RWPE2 (cell line): ENCODE measurements at places on chromosomes 7 and 10.
A peak's percentile ranks its signal among the peaks of the same experiment; 100 is the strongest.

GRCh38 chr7:158475036-158475678 lies 112.5 kb downstream of the PTPRN2 start:
- no peaks in the 10 kb centered on the region for H3K36me3 ChIP-seq
- no peaks in the 10 kb centered on the region for H3K4me1 ChIP-seq
- DNase-seq = no peak

GRCh38 chr7:23396222-23397015 lies 73.9 kb downstream of the IGF2BP3 start:
- no peak overlapping the region for H3K4me3 ChIP-seq
- peaks cover 77% of the 10 kb centered on the region for H3K36me3 ChIP-seq
- no peaks in the 10 kb centered on the region for H3K4me1 ChIP-seq
- no peaks in the 10 kb centered on the region for H3K27me3 ChIP-seq

GRCh38 chr10:78207216-78207615 lies 173.6 kb downstream of the RPS24 start:
- DNase-seq = no peak
- H3K27ac ChIP-seq = no peak overlapping the region
- H3K4me1 ChIP-seq = no peaks in the 10 kb centered on the region
- no peaks in the 10 kb centered on the region for H3K27me3 ChIP-seq
- H3K36me3 ChIP-seq = no peaks in the 10 kb centered on the region
- no peak overlapping the region for H3K4me3 ChIP-seq

- no peaks in the 10 kb centered on the region for H3K4me1 ChIP-seq
- no peaks in the 10 kb centered on the region for H3K27me3 ChIP-seq
- H3K27ac ChIP-seq = no peak overlapping the region
- DNase-seq = no peak
These were observed 140.6 kb downstream of the PTPN20 start for GRCh38 chr10:47051741-47052238.

DNA sequence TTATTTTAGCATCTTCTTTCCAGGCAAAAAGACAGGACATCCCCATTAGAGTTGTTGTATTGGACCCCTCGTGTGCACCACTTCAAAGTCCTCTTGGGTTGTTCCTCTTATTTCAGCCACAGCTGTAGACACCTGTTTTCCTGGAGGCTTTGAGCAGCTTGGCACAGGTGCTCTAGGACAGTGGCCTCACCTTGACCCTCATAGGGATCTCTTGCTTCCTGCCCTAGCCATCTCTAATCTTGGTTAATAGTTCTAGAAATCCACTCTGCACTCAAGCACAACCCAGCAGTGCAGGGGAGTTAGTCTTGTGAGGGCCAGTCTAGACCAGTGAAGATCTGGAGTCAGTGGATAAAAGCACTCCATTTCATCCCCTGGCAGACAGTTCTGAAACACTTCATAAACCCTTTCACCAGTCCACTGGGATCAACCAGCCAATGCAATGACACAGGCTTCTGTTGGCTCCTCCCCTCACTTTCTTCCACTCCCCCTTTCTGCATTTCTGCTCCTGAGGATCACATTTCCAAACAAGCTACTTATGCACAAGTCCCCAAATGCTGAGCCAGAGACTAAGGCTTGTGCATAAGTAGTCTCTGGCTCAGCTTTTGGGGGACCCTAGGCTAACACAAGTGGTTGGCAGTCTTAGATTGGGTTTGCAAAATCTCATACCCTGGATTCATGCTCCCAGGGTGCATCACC lies 131.5 kb upstream of the LAMB4 start:
- no peaks in the 10 kb centered on the region for H3K36me3 ChIP-seq
- H3K4me1 ChIP-seq = no peaks in the 10 kb centered on the region
- H3K27ac ChIP-seq = no peak overlapping the region
- H3K4me3 ChIP-seq = no peak overlapping the region
- DNase-seq = no peak
- no peaks in the 10 kb centered on the region for H3K27me3 ChIP-seq

DNA sequence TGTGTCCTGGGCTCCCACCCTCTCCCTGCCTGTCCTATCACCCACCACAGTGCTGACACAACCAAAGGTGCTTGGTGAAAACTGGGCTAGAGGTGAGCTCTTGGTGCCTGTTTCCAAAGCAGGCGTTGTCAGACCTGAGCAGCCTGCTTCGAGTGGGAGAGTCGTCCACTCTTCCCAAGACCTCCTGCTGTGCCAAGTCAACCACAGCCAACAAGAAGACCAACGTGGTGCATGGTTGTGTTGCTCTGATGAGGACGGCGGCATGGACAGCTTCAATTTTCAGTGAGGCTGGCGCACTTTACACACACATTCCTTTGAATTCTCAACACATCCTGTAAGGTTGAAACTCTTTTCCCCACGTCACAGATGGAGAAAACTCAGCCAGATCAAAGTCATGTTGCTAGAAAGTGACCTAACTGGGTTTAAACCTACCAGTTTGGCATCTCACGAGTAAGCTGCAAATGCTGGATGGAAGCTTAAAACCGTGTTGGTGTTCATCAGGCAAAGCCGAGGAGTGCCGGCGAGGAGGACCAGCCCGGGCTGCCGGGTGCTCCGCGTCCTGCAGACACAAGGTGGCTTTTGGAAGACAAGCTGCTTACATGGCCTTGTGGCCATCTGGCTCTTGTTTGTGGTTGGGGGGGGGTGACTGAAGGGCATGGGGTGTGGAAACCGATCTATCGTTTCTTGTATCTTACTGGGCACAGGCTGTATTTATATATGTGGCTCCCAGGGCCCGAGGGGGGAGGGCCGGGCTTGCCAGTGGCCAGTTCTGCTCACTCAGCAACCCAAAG lies 39.3 kb downstream of the INSIG1 start:
- H3K4me3 ChIP-seq = no peak overlapping the region
- no peaks in the 10 kb centered on the region for H3K4me1 ChIP-seq
- no peaks in the 10 kb centered on the region for H3K36me3 ChIP-seq
- H3K27ac ChIP-seq = no peak overlapping the region
- DNase-seq = no peak
- peaks cover 5% of the 10 kb centered on the region for H3K27me3 ChIP-seq

GRCh38 chr7:38223306-38223705 lies 45.3 kb downstream of the STARD3NL start:
- no peak overlapping the region for H3K4me3 ChIP-seq
- no peaks in the 10 kb centered on the region for H3K4me1 ChIP-seq
- no peak overlapping the region for H3K27ac ChIP-seq
- H3K27me3 ChIP-seq = no peaks in the 10 kb centered on the region
- peaks cover 62% of the 10 kb centered on the region for H3K36me3 ChIP-seq

- no peak for DNase-seq
- H3K27ac ChIP-seq = no peak overlapping the region
- H3K4me1 ChIP-seq = no peaks in the 10 kb centered on the region
- H3K27me3 ChIP-seq = no peaks in the 10 kb centered on the region
- no peak overlapping the region for H3K4me3 ChIP-seq
These were observed 280.2 kb upstream of the PHYHIPL start for GRCh38 chr10:58896229-58896628.

DNA sequence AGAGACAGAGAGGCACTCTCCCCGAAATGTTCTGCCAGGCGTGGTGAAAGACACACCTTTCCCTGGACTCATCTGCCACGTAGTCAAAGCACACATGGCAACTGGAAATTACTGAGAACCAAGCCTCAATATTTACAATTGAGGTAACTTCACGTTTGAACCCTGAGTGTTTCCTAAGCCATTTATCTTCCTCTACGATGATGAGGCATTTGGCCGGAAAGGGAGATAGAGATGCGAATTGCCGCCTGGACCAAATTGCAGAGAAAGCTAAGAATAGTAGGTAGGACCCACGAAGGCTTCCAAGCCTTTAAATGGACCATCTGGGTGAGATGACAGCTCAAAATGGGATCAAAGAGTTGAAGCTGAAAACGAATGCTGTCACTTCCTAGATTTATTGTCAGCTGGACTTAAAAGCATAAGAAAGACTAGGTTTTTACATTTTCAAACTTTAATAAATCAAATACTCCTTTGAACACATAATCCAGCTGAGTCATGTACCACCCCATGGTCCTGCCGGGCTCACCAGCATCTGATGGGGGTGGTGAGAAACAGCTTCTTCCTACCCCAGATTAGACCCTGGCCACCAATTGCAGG lies 135.6 kb upstream of the LYZL2 start:
- no peak for DNase-seq
- H3K4me1 ChIP-seq = no peaks in the 10 kb centered on the region
- no peaks in the 10 kb centered on the region for H3K27me3 ChIP-seq
- no peaks in the 10 kb centered on the region for H3K36me3 ChIP-seq
- no peak overlapping the region for H3K4me3 ChIP-seq

- no peaks in the 10 kb centered on the region for H3K27me3 ChIP-seq
- no peaks in the 10 kb centered on the region for H3K4me1 ChIP-seq
- no peaks in the 10 kb centered on the region for H3K36me3 ChIP-seq
- H3K27ac ChIP-seq = no peak overlapping the region
These were observed 23.7 kb downstream of the NMT2 start for GRCh38 chr10:15144788-15145187.

- H3K27me3 ChIP-seq = no peaks in the 10 kb centered on the region
- peak overlapping the region; percentile 99 for H3K27ac ChIP-seq
- no peak overlapping the region for H3K4me3 ChIP-seq
- no peak for DNase-seq
- peaks cover 90% of the 10 kb centered on the region for H3K4me1 ChIP-seq
These were observed 111.0 kb downstream of the EGFR start for GRCh38 chr7:55129541-55130394.

DNA sequence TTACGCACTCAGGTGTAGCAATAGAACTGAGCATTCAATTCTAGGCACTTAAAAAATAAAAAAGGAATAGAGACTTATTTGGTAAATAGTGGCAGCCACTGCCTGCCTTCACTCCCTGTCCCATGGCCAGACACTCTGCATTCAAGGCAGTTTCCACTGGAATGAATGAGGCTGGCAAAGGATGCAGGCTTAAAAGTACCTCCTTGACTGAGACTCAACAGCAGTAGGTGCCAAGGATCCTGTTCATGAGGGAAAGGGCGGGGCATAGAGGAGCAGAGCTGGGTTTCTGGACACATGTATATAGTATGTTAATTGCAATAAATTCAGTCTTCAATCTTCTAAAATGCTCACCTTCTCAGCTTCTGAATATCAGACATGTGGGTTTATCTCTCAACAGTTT lies 242.6 kb downstream of the PHF14 start:
- no peak for DNase-seq
- H3K27me3 ChIP-seq = no peaks in the 10 kb centered on the region
- H3K36me3 ChIP-seq = no peaks in the 10 kb centered on the region
- H3K4me3 ChIP-seq = no peak overlapping the region
- H3K27ac ChIP-seq = no peak overlapping the region
- H3K4me1 ChIP-seq = no peaks in the 10 kb centered on the region

DNA sequence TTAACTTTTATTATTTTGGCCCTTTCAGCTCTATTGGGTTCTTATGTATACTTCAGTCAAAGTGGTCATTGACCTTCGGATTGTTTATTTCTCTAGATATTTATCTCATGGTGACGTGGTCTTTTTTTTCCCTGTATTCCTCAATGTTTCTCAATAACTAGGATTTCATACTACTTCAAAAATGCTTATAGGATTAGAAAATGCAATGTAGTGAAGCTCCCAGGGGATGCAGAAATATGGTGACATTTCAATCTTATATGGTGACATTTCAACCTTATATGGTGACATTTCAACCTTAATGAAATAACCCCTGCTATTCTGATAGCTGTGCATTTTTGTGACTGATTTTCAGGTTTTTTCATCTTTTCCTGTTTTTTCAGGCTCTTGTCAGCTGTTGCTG lies 51.4 kb downstream of the CHRM2 start:
- no peak for DNase-seq
- H3K27me3 ChIP-seq = peaks cover 5% of the 10 kb centered on the region

DNA sequence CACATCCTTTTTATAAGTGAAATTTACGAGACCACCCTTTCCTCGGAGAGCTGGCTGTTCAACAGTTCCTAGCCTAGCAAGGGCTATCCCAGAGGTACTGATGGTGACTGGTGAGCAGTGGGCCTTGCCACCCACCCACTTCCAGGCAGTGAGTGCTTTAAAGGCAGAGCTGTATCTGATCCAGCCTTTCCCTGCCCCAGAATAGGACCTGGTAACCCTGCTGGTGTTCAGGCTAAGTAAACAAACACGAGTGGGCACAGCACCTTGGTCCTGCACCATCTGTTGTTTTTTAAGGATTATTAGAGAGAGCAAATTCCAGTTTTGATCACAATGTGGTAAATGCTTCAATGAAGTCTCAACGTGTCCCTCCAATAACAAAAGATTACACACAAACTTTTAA lies 75.7 kb downstream of the COBL start:
- H3K27ac ChIP-seq = no peak overlapping the region
- no peaks in the 10 kb centered on the region for H3K27me3 ChIP-seq
- H3K4me3 ChIP-seq = no peak overlapping the region
- no peaks in the 10 kb centered on the region for H3K36me3 ChIP-seq
- no peak for DNase-seq

DNA sequence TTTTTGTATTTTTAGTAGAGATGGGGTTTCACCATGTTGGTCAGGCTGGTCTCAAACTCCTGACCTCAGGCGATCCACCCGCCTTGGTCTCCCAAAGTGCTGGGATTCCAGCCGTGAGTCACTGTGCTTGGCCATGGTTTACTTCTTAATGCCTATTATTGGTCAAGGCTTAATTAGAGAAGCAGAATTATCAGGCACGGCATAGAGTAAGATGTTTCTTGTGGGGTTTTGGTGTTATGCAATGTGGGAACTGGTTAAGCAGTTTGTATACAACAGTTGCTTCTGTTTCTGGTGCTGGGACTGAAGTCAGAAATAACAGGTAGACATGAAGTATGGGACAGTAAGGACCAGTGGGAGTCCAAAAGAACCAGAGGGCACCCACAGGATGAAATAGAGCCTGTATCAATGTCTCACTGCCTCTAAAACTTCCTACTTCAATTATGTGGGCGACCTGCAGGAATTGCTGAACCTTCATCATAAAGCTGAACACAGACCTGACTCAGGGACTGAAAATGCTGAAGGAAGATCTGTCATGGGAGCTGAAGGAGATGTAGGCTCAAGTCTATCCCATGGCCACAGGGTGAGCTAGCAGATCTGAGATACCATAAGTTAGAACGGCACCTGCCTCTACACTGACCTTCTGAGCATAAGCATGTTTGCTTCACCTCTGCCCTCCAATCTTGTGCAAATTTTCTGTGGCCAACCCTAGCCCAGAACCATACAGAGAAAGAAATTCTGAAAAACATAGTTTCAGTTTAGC lies 38.3 kb upstream of the VCL start:
- H3K4me3 ChIP-seq = no peak overlapping the region
- no peaks in the 10 kb centered on the region for H3K27me3 ChIP-seq
- peaks cover 4% of the 10 kb centered on the region for H3K4me1 ChIP-seq
- H3K27ac ChIP-seq = no peak overlapping the region
- H3K36me3 ChIP-seq = no peaks in the 10 kb centered on the region

DNA sequence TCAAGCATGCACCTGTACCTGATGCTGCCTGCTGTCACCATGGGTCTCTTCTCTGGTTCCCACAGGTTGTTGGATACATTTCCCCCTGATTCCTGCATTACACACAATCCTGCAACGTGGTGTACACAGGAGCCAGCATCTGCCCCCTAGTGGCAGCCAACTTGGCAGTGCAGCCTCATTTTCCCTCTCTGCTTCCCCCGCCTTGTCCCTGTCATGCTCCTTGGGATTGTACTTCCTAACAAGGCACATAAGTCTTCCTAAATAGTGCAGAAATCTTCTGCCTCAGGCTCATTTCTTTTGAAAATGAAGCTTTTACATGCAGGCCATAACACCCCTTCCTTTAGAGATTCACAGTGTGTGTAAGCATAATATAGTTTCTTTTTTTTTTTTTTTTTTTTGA lies 387.5 kb downstream of the CCSER2 start:
- no peak for DNase-seq
- no peaks in the 10 kb centered on the region for H3K4me1 ChIP-seq
- H3K36me3 ChIP-seq = no peaks in the 10 kb centered on the region
- peaks cover 5% of the 10 kb centered on the region for H3K27me3 ChIP-seq
- H3K4me3 ChIP-seq = no peak overlapping the region

- H3K36me3 ChIP-seq = no peaks in the 10 kb centered on the region
- no peak overlapping the region for H3K4me3 ChIP-seq
- no peak for DNase-seq
- H3K27me3 ChIP-seq = no peaks in the 10 kb centered on the region
- H3K4me1 ChIP-seq = no peaks in the 10 kb centered on the region
These were observed 51.1 kb upstream of the PRSS58 start for GRCh38 chr7:142308918-142309317.
